Activated CD4-positive, CD25-positive, alpha-beta regulatory T cell treated with anti-CD3 and anti-CD28 coated beads, Interleukin-2, amount 50 U/mL, for 24 hours (primary cell): ENCODE measurements at places on chromosomes 11 and 22.
A peak's percentile ranks its signal among the peaks of the same experiment; 100 is the strongest.

DNA sequence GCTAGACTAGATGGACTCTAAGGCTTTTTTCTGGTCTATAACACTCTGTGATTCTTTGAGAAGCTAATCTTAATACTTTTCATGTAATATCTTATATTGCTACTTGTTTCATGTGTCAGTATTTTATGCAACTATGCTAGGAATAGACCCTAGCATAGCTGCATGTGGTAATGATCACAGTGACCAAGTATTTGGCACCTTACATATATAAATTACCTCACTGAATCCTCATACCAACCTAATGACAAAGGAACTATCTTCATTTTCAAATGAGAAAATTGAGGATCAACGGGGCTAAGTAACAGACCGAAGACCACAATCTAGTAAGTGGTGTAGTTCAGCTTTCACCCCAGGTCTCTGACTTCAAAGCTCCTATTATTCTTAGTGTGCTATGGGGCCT lies 327.3 kb upstream of the PITPNB start:
- ATAC-seq: no peak

DNA sequence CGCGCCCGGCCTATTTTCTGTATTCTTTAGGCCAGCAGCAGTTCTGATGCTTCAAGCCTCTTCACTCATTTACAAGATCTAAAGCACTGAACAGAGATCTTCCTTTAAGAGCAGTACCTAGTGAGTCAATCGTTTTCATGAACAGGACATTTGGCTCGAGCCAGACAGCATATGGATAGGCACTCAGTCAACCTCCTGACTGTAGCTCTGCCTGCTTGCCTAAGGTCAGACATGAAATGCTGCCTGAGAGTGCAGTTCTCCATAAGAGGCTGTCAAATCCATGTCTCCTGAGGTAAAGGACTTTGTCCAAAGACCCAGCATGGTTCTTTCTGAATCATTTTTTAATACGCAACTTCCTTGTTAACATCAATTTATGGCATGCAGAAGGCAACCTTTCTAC lies 941.2 kb downstream of the DLG2 start:
- ATAC-seq: no peak

- ATAC-seq: no peak
Measured at GRCh38 chr11:31582697-31583096, 73.1 kb downstream of the ELP4 start.

GRCh38 chr22:22776121-22776520 lies 111.5 kb upstream of the IGLL5 start:
- ATAC-seq: no peak

DNA sequence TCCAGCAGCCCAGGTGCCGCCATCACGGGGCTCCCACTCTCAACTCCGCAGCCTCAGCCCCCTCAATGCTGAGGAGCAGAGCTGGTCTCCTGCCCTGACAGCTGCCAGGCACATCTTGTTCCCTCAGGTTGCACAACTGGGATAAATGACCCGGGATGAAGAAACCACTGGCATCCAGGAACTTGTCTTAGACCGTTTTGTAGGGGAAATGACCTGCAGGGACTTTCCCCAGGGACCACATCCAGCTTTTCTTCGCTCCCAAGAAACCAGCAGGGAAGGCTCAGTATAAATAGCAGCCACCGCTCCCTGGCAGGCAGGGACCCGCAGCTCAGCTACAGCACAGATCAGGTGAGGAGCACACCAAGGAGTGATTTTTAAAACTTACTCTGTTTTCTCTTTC lies at the start of gene SAA1:
TSS of gene SAA1 (plus strand) at position 316 of the 400 bp plus-strand sequence. CDS start 624 bp downstream, outside the sequence.
- no peak for ATAC-seq

DNA sequence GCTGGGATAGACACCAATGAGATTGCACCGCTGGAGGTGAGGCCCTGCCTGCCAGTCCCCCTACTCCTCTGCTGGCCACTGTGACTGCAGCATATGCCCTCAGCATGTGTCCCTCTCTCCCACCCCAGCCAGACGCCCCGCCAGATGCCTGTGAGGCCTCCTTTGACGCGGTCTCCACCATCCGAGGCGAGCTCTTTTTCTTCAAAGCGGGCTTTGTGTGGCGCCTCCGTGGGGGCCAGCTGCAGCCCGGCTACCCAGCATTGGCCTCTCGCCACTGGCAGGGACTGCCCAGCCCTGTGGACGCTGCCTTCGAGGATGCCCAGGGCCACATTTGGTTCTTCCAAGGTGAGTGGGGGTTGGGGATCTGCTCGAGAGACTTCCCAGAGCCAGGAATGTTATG lies 5.7 kb upstream of the SMARCB1 start:
- no peak for ATAC-seq

DNA sequence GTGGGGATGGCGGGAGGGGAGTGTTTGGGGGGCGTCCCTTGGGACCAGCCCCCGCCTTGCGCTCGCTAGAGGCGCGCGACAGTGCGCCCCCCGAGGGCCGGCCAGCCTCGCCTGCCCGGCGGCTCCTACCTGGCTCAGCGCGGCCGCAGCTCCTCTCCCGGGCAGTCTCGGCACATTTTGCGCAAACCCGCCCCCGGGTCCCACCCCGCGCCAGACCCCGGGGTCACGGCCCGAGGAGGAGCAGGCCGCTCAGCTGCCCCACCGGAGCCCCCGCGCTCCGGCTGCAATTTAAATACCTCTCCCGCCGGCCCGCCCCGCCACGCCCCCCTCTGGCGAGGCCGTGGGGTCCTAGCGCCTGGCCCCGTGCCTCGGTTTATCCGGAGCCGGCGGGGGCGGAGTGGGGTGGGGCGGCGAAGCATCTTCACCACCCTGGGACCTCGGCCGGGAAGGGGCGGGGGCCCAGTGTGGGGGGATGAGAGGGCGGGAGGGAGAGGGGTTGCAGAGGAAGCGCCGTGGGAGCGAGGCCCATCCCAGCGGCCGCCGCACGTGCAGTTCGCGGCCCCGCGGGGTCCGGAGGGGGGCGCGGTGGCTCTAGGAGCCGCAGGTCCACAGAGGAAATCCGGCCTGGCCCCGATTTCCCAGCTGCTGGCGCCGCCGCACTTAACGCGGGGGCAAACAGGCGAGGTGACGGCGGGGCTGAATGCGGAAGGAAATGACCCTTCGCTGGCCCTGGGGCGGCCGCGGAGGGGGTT lies at the start of gene LRRC32:
TSS of gene LRRC32 (minus strand) at position 263 of the 752 bp plus-strand sequence. CDS start 4,793 bp downstream, outside the sequence.
- peak; percentile 32 for ATAC-seq

DNA sequence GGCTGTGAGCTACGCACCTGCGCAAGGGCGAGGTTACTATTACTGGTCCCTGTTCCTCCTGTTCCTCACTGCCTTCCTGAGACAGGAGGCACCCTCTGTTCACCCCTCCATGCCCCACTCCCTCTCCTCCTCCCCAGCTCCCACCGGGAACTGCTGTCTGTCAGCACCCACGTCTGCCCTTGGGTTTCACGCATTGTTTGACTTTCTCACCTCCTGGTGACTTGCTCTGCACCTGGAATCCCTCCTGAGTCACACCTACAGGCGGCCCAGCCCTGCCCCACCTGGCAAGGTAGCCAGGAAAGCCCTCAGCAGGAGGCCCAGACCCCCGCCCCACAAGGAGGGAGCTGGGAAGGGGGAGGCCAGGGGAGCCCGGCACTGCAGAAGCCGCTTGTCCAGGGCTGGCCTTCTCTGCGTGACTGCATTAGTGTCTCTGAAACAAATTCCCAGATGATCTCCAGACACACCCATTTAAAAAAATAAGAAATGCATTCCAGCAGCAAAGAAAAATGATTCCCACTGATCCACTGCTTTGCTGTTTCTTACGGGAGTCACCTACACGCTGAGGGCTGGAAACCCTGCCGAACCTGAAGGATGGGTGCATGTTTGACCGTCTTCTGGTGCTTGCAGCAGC lies 86.4 kb downstream of the CELSR1 start:
- no peak for ATAC-seq

GRCh38 chr22:33221568-33221967 lies 163.4 kb upstream of the SYN3 start:
- ATAC-seq: no peak

DNA sequence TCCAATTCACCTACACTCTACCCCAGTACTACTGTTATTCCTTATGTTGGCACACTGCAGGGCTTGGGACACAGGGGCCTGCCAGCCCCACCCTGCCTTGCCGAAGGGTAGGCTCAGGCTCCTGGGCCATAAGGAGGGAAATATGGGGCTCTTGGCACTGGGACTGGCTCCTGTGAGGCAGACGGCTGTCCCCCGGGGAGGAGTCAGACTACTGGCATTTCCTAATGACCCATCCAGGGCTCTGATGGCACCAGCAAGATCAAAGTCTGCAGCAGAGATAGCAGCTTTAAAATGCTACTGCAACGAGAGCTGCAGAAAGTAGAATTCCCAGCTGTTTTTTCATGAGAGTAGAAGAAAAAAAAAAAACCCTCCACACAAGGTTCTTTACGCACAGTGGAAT lies 42.2 kb upstream of the CYP2D6 start:
- no peak for ATAC-seq

GRCh38 chr11:129283141-129283540 lies 91.0 kb upstream of the ARHGAP32 start:
- no peak for ATAC-seq

- ATAC-seq: no peak
Measured at GRCh38 chr11:122210367-122210997, 94.5 kb upstream of the BLID start.

DNA sequence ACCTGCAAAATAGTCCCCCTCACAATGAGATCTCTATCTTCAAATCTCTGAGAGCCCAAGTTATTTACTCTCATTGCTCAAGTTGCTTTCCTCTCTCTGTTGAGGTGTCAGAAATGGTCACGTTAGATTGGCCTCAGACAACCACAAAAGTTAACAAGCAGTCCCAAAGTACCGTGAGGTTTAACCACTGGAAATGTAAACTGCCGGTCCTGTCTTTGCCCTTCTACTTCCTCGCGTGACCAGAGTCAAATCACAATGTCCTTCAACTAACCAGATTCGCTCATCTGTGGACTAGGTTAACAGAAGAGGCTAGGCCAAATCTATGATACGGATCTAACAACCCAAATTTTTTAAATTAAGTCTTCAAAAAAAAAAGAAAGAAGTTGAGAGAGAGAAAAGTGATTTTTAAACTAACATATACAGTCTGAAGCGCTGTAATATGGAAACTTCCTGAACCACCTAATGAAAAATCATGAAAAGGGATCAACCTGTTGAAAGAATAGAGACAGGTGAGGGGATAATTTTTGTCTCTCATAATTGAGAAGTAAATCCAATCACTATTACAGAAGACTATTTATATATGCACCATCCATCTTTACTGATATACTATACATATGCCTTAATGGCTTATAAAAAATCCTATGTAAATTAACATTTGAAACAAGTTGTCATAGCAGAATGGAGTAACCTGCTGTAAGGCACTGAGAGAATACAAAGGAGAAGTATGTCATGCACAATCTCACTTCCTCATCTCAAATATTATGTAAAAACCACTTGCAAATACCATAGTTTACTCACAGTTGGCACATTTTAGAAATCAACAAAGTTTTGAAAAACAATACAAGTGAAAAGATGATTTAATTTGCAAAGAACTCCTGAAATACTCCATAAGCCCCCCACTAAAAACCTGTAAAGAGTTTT lies 3.3 kb upstream of the JAML start:
- no peak for ATAC-seq

DNA sequence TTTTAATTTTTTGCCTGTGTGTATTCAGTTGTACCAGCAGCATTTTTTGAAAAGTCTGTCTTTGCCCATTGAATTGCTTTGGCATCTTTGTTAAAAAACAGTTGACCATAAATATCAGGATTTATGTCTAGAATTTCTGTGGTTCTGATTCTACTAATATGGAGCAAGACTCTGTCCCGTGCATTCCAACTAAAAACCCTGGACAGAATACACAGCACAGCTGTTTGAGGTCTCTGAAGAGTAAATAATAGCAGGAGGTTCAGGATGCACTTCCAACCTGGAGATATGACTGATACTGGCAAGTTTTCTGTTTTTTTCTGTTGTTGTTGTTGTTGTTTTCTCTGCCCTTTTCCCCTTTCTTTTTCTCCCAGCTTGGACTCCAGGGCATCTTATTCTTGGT lies 141.9 kb downstream of the TMEM135 start:
- ATAC-seq: no peak

- ATAC-seq: no peak
Measured at GRCh38 chr22:48979482-48979881, 848.2 kb downstream of the BRD1 start.

DNA sequence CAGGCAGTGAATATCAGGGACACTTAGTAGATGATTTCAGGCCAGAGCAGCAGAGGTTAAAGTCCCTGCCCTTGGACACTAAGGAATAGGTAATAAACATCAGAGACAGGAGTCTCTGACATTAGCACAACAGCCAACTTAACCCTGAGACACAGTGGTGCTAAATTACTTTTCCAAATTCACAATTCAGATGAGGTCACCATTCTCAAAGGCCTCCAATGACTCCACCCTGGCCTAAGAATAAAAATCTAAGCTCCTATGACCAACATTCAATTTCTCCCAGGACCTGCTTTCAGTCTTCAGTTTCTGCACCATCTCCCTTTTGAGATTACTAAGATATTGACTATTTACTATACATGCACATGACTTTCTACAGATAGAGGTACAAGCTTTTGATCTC lies 42.0 kb downstream of the BLID start:
- no peak for ATAC-seq

DNA sequence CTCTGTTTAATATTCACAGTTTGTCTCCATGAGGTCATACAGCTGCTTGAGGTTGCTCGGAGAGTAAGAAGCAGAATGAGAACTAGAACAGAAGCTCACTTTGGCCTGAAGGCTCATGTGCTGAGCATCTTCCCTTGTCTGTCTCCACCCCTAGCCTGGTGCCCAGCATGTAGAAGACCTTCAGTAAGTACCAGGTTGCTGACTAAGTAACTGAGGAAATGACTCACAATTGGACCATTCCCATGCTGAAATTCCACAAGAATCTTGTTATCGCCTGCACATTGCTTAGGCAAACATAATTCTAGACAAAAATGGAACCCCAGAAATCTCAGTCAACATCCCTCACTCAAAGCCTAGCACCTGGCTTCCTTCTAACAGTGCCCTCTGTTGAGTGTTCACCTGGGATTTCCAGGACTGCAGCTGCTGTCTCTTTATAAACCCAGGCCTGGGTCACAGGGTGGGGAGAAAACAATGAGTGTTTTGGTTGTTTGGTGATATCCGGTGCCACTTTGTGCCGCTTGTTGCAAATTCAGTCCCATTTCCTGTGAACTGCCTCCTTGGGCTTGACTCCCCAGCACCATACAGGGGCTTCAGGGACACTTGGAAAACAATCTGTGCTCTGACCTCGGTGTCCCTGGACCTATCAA lies 406.8 kb downstream of the ETS1 start:
- ATAC-seq: no peak

DNA sequence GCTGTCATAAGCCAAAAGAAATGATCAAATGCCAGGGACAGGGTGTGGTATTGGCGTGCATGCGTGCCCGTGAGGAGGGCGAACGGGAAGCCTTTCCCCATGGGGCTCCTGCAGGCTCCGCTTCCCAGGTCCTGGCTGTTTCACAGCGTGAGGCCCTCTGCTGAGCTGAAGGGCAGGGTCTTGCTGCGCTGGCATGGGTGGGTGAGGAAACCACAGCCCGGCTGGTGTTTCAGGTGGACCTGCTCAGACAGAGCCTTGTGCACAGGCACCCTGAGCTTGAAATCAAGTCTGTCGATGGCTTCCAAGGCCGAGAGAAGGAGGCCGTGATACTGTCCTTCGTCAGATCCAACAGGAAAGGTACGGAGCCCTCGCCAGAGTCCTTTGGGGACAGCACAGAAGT lies 31.4 kb downstream of the IGHMBP2 start:
- ATAC-seq: no peak

GRCh38 chr22:48556222-48556621 lies 1271.5 kb downstream of the BRD1 start:
- no peak for ATAC-seq

- no peak for ATAC-seq
Measured at GRCh38 chr11:124807660-124808270, 7.6 kb upstream of the MSANTD2 start.

GRCh38 chr11:62539238-62539925 lies 7.2 kb downstream of the AHNAK start:
- peak; percentile 30 for ATAC-seq

GRCh38 chr22:17910561-17911311 lies 113.6 kb downstream of the MICAL3 start:
- no peak for ATAC-seq
